ENCODE measurements at places on chromosomes 5 and 9.

DNA sequence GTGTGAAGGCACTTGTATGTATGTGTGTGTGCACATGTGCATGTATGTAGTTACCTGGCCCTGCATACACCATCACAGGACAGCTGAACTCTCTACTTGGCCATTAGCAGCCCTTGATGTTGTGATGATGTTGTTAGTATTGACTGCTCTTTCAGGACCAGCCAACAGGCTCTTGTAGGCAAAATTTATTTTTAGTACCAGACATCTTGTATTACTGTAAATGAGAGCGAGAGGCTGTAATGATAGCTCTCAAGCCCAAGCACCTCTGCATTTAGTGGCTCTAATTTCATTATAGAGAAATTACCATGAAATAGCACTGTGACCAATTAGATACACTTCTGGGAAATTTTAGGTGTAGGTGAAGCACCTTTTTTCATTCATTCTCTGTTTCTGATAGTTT, 158.0 kb downstream of the SMARCA2 start:
- DNase-seq = no peak

- no peak for DNase-seq
Measured at GRCh38 chr5:142179776-142180387, 71.3 kb downstream of the NDFIP1 start.

DNA sequence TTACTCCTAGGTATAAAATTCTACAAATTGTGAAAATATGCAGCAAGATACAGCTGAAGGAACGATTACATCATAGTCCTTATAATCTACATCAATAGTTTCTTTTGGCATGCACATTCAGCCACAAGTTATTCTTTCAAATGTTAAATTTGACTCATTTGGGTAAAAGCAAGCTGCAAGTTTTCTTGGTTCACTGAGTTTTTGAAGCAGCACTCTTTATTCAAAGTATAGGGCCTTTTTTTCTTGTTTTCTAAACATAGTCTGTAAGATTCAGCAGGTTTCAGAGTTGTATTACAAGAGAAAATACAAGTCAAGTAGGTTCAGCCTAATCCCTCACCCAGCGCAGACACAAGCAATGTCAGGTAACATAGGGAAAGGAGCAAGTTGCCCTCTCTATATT, 981.5 kb downstream of the PTPRD start:
- no peak for DNase-seq

DNA sequence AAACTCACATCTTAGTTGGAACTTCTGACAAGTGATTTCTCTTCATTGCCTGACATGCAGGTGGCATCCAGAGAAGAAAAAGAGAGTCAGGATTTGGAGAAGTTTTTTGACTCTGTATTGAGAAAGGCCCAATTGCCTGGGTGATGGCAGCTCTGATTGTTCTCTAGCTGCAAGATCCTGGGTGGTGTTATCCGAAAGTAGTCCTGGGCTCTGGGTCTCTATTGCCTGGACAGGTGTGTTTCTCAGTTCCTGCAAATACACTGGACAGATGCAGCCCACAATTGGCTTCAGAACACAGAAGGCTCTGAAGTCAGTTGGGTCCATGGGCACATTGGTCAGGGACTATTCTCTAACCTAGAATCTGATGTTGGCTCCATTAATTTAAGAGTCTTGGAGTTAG, 67.4 kb downstream of the RGS3 start:
- DNase-seq = no peak

- DNase-seq = no peak
Measured at GRCh38 chr5:98770209-98770910, 3.1 kb upstream of the RGMB start.

- no peak for DNase-seq
Measured at GRCh38 chr5:44827681-44828080, 18.9 kb downstream of the MRPS30 start.

DNA sequence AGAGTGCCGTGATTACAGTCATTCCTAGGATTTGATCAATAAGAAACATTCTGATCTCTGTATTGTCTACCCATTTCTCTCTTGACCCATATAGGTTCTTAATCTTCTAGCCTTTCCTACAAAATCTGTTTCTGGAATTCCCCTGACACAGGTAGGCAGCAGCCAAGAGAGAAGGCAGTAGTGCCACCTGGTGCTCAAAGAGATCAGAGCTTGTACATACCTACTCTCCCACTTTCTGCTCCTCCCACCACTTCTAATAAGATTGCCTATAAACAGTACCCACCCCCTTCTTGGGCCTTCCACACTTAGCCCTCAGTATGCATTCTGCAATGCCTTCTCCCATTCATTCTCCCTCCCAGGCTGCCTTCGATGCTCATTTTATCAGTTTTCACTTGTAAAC, 117.4 kb upstream of the RORB start:
- no peak for DNase-seq

GRCh38 chr5:6518298-6519057, 69.8 kb downstream of the UBE2QL1 start:
- no peak for DNase-seq

- no peak for DNase-seq
Measured at GRCh38 chr5:72364951-72365350, 44.8 kb downstream of the PTCD2 start.

DNA sequence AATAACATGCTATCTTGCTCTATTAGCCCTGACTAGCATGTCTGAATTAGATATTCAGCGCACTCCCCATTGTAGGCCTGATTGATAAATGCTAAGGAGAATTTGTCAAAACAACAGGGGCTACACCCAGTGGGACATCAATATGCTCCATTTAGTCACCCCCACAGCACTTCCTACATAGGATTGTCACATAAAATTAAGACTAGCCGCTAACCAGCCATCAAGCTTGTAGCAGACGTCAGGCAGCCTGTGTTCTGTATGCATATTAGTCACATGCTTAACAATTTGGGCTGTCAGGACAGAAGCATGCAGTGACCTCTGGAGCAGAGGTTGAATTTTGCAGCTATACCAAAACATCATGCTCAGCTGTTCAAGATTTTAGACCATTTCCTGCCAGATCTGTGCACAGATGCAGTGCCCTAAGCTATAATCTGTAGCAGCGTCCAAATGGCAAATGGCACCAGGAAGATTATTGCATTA, 197.4 kb upstream of the ISL1 start:
- DNase-seq = no peak

GRCh38 chr9:127796225-127796813, 6.4 kb upstream of the FPGS start:
- no peak for DNase-seq

DNA sequence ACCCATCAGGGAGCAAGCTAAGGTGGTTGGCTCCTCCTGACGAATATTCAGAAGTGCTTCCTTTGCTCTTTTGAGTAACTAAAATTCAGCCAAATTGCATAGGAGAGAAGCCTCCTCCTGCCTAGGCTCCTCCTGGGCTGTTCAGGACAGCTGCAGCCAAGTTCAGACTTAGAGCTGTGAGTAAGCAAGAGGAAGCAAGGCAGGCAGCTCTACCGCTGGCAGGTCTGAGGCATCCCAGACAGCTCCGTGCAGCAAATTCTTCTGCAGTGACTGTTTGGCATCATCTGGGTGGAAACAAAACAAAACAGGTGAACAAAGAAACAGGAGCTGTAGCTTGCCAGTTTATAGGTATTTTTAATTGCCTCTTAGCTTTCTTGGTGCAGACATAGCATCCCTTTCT, 421.0 kb downstream of the GADD45G start:
- DNase-seq = no peak

GRCh38 chr5:134209477-134210245, 16.2 kb downstream of the PPP2CA start:
- DNase-seq = no peak

GRCh38 chr9:74496819-74497747, at the start of gene RORB:
Gene RORB, plus strand, starts transcription at chr9:74497335. Its CDS starts 642 bp downstream, at chr9:74497977.
- no peak for DNase-seq

GRCh38 chr5:131282235-131282634, 18.4 kb downstream of the CDC42SE2 start:
- DNase-seq = no peak

GRCh38 chr9:123611226-123611625, 255.2 kb downstream of the CRB2 start:
- DNase-seq = no peak

- DNase-seq = no peak
Measured at GRCh38 chr5:135308752-135309151, 90.3 kb downstream of the MACROH2A1 start.

GRCh38 chr5:179123109-179123426, 62.9 kb downstream of the ZNF354C start:
- no peak for DNase-seq

GRCh38 chr9:127652733-127653132, 40.7 kb downstream of the STXBP1 start:
- no peak for DNase-seq

Measured in stimulated activated CD4-positive, alpha-beta T cell treated with anti-CD3 and anti-CD28 coated beads, Interleukin-12 subunit alpha, Interleukin-12 subunit beta, amount 100 ng/mL, for 48 hours (primary cell).